ENCODE measurements at places on chromosomes 5 and 9.

- DNase-seq, result no peak
These were observed 227.2 kb downstream of the NSG2 start for GRCh38 chr5:174272671-174273070.

GRCh38 chr5:81904861-81905260, 67.0 kb upstream of the ATG10 start:
- no peak for DNase-seq

DNA sequence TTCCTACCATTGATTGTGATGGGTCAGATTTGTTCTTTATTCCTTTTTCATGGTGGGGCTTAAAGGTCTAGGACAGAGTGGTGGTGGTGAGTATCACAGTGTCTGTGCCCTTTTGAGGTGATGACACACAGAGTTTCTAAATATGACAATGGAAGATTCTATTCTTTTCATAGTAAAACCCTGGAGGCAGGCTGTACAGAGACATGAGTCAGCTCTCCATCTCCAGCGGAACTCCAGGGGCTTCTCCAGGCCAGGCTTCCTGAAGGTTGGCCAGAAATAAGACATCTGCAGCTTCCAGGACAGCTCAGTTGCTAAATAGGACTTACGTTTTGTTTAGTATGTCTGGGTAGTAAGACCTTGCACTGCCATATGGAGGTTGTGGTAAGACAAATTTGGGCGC, 229.5 kb downstream of the CD180 start:
- no peak for DNase-seq

- DNase-seq, result no peak
These were observed 136.7 kb upstream of the NFIL3 start for GRCh38 chr9:91560301-91560700.

DNA sequence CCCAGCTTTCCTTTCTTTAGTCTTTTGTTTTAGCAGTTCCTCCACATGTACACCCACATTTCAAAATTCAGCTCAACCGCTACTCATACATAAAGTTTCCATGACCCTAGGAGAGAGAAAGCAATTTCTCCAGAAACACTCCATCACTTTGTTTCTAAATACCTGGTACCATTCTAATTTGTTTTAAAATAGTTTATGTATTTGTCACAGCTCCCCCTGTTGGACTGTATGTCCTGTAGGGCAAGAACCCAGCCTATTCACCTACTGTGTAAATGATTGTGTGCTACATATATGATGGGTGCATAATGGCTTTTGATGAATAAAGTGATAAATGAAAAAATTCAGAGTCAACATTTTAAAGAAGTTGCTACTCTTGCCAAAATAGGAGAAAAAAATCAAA, 139.1 kb downstream of the COX7C start:
- DNase-seq, result no peak

DNA sequence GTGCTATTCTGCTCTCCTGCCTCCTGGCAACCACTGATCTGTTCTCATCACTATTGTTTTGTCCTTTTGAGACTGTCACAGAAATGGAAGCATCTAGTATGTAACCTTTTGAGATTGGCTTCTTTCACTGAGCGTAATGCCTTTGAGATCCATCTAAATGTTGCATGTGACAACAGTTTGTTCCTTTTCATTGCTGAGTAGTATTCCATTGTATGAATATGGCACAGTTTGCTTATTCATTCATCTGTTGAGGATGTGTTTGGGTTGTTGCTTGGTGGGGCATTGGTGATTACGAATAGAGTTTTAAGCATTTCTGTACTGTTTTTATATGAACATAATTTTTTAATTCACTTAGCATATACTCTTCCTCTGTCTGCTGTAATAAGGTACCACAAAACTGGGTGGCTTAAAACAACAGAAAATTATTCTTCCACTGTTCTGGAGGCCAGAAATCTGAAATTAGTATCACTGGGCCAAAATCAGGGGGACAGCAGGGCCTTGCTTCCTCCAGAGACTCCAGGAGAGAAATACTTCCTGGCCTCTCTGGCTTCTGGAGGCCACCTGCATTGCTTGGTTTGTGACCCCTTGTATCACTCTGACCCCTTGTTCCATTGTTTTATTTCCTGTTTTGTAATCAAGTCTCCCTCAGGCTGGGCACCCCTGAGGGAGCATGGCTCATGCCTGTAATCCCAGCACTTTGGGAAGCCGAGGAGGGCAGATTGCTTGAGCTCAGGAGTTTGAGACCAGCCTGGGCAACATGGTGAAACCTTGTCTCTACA, 53.0 kb downstream of the EXOSC2 start:
- DNase-seq, result no peak

- no peak for DNase-seq
These were observed 89.6 kb upstream of the BNC2 start for GRCh38 chr9:16960084-16960483.

DNA sequence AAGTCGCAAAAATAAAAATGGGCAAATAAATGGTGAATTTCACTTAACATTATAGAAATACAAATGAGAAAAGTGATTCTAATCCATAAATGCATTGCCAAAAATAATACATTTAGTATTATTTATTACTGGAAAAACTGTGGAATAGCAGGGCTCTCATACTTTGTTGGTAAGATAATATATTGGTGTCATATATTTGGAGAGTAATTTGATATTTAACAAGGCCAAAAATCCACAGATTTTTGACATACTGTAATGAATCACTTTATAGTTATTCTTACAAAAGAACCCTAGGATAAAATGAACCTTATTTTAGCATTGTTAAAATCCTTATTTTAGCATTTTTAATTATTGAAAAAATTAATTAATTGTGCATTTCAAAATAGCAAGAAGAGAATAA, 397.2 kb upstream of the DAB2 start:
- DNase-seq, result no peak

DNA sequence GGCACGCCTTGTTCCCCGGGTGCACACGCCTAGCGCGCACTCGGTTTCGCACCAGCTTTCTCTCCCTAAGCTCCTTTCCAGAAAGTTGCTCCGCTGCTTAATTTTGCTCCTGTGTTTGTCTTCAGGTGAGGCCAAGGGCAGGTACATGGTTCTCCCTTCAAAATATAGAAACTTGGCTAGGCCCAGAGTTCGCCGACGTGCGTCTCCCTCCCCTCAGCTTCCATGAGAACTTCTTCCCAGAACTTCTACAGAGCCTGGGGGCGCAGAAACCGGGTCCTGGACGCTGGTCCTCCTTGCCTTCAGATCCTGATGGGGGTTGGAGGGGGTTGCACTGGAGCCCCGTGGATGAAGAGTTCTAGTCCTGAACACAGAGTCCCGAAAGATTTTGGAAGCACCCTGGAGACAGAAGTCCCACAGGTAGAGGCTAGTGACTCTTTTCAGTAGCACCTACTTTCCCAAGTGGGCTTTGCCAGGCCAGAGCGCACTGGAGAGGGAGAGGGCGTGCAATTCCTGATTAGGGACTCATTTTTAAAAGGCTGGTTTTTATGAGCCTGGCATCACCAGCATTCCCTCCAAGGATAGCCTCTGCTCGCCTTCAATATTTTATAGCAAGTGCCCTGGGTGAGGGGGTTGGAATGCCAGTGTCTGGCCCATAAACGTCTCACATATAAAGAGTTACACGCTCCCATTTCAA, 128.4 kb downstream of the TMEM174 start:
- no peak for DNase-seq

DNA sequence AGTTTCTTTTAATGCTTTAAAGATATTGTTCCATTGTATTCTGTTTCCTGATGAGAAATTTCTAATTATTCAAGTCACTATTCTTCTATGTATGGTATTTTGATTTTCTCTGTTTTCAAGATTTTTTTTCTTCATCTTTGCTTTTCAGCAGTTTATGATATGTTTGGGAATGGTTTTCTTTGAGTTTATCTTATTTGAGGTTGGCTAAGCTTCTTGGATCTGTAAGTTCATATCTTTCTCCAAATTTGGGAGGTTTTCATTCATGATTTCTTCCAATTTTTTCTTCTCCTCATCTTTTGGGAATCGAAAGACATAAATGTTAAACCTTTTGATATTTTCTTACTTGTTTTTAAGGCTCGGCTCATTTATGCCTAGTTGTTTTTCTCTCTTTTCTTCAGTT, 184.9 kb downstream of the ZSWIM6 start:
- no peak for DNase-seq

DNA sequence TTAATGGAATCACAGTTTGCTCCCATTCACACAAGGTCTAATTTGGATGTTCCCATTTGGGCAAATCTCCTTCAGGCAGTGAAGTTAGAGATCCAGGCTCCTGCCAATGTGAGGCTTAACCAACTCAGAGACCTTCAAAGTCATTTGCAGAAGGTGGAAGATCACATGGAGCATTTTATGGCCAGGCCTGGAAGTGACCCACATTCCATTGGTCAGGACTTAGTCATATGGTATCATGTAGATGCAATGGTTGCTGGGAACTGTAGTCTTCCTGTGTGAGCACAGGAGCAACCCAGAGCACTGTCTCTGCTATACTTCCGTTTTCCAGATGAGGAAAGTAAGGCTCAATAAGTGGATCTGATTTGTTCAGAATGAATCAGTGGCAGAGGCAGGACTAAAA, 292.7 kb upstream of the SMARCA2 start:
- DNase-seq, result no peak

GRCh38 chr5:107813559-107813958, 142.8 kb upstream of the EFNA5 start:
- no peak for DNase-seq

GRCh38 chr9:114207034-114207810, 51.9 kb downstream of the COL27A1 start:
- peak; percentile 11 for DNase-seq

- DNase-seq, result no peak
These were observed 69.2 kb upstream of the RPS23 start for GRCh38 chr5:82347201-82347865.

GRCh38 chr9:135769489-135770202, 67.7 kb downstream of the KCNT1 start:
- no peak for DNase-seq

DNA sequence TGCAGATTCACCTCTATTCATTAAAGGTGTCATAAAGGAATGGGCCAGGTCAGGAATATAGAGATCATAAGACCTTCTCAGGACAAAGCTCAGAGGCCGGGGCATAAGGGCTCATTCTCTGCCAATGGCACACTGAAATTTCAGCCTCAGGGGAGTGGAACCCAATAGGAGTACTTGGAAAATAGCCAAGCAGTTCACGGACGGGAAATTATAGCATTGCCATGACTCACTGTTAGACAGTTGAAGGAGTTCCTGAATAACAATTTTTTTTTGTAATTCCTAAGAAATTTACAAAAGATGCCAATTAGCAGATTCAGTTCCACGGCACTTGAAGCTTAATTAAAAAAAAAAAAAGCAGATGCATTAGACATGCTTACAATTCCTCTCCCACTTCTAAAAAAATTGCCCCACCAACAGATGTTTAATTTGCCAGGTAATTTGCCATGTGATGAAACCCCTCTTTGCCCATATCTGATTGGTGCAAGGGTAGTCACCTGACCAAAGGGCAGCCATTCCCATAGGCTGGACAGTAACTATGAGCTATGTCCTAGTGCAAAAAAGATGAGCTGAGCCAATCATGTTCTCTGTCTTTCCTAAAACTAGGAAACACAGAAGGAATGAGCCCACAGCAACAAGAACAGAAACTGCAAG, 58.6 kb downstream of the PTCD2 start:
- DNase-seq, result peak; percentile 89

DNA sequence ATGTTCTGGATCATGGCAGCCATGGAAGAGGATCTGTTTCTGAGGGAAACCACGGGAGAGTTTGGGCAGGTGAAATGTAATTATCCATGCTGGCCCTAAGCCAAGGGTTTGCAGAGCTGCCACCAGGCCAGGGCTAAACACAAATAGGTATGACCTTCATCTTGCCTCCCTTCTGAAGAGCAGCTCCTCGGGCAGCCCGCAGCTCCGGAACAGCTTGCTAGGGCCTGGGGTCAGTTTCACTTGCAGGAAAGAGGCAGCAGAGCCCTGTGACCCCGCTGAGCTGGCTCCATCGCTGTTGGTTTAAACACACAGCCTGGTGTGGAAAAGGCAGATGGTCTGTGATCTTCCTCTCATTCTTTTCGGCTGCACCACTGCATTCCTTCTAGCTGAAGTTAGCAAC, 141.4 kb downstream of the TMEM38B start:
- DNase-seq, result no peak

DNA sequence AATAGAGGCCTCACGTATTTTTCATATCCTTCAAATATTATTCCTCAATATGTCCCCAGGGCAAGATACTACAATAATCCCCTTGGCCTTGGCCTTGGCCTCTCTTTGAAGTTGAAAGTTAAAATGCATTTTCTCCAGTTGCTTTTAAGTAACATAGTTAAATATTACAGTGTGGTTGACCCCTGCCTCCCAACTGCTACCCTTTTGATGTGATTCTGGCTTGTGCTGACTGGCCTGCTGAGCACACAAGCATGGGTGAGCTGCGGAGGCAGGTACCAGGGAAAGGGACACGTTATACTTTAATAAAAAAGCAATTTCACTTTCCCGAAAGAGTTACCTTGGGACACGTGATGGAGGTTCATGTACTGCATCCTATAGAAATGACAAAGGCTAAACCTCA, 17.9 kb upstream of the TMEM252 start:
- DNase-seq, result no peak

- DNase-seq, result no peak
These were observed 83.4 kb downstream of the CPLANE1 start for GRCh38 chr5:37165761-37166160.

- DNase-seq, result no peak
These were observed 193.1 kb downstream of the DCP2 start for GRCh38 chr5:113169720-113170119.

DNA sequence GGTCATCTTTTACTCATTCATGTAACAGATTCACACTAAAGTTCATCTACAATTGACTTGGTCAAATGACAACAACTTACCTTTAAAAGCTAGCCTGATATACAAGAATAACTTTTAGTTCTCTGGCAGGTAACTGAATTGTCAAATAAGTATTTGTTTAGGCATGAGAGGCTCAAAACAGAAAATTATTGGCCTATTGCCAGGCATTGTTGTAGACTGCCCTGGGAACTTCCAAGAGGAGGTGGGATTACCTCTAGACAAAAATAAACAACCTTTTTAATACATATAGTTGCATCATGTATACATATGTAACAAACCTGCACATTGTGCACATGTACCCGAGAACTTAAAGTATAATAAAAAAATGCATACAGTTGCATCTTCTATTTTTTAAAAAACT, 18.2 kb upstream of the SLCO4C1 start:
- no peak for DNase-seq

DNA sequence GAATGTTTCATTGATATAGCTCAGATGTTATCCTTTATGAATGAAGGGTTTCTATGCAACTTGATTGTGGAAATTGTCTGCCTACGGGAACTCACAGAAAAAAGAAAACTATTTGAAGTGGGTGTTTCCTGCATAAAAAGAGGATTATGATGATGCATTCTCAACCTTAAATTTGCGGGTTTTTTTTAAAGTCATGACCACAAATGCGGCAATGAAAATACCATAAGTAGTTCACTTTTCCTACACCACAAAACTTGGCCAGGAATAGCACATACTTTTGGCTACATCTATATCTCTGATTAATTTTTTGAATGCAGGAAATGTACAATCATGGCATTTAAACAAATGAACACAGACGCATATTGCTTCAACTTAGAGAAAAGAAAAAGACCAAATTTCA, 754.7 kb downstream of the DTWD2 start:
- no peak for DNase-seq

- DNase-seq, result peak; percentile 8
These were observed 866 bp upstream of the SEMA6A start for GRCh38 chr5:116575326-116576052.

Data from suppressor macrophage treated with lipopolysaccharide for 1 hour (primary cell).